ENCODE measurements at places on chromosomes 12 and 14.
A peak's percentile ranks its signal among the peaks of the same experiment; 100 is the strongest.

GRCh38 chr12:128800606-128801005, 23.2 kb downstream of the SLC15A4 start:
- no peak for DNase-seq

- DNase-seq, result no peak
These were observed 15.1 kb upstream of the SLC38A2 start for GRCh38 chr12:46387670-46388069.

DNA sequence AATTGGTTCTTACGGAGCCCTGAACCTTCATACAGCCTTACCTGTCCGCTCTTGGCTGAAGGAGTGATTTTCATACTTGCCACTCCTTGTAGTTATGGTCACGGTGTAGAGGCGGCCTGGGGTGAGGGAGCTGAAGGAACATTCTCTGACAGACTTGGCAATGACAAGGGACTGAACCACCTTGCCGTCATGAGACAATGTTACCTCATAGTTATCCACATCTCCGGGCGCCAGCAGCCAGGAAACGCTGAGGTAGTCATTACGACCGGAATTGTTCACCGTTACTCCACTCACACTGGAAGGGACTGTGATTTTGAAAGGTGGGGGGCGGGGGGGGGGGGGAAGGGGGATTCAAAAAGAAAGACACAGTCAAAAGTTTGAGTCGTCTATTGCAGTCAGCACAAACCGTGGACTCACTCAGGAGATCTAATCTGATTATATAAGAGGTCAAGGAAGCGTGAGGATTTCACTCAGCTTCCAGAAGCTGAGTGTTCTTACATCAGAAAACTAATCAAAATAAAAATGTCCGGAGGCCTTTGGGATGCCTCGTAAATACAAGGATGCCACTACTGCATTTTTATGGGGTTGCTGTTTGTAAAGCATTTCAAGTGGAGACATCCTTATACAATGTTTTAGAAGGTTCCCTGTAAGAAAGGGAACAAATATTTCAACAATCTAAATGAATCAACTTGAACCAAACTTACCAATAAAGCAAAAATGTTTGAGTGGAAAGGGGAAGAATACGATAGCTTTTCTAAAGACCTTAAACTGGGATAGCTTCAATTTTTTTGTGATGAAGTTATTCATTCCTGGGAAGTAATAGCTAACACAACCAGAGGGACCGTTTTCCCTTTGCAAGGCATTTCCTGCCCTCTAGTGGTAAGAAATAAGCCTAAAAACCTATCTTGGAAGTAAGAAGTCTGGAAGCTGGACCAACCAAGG, 60.6 kb downstream of the PTPRB start:
- DNase-seq, result peak; percentile 85

DNA sequence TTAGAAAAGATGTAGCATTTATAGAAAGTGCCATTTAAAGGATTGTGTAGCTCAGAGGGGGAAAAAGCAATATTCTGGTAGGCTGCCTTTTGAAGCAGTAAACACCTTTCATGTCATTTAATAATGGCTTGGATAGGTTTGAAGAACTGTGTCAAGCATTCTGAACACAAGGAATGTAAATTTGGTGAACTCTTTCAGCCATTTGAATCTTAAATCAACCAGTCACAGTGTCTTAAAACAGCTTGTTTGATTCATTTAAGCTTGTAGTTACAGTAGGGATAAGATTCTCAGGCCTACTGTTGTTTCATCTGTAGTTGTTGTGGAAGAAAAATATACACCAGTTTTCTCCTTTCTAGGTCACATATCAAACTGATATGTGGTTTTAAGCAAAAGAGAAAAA, 299.4 kb upstream of the NOVA1 start:
- DNase-seq, result no peak

GRCh38 chr12:47590771-47591360, 115.0 kb downstream of the RPAP3 start:
- no peak for DNase-seq

- no peak for DNase-seq
These were observed 187.1 kb downstream of the MON2 start for GRCh38 chr12:62653740-62654139.

DNA sequence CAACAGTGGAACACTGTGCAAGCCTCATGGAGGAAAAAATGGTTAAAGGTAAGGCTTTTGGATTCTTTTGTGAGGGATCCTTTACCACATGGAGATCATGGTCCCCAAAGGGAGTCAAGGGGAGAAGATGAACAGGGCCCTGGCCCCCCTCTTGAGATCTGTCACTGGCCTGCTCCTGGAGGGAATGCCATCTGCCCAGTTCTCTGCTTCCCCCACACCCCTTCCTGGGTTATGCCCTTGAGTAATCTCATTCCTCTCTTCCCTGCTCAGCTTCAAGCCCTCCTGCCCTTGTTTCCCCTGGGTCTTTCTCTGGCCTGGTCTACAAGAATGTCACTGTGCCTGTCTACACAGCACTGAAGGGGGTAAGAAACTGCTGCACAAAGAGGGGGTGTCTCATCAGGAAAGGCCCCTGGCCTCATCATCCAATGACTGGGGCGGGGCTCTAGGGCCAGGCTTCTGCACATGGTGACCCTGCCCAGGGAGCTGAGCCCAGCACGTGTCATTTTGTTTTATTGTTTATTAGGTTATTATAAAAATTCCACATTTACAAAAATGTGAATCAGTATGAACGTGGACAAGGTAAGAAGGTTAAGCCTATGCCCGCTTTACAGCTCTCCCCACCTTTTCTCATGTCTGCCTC, 30.3 kb downstream of the PIGH start:
- DNase-seq, result no peak

- no peak for DNase-seq
These were observed 22.4 kb downstream of the VPS37B start for GRCh38 chr12:122873540-122873939.

GRCh38 chr14:70713511-70713916, 71.8 kb downstream of the TTC9 start:
- DNase-seq, result peak; percentile 28

GRCh38 chr14:49679271-49679670, 8.7 kb downstream of the POLE2 start:
- DNase-seq, result no peak

All from lung microvascular endothelial cell (primary cell).